Endodermal cell (in vitro differentiated cells): ENCODE measurements at places on chromosomes 3 and 15.

DNA sequence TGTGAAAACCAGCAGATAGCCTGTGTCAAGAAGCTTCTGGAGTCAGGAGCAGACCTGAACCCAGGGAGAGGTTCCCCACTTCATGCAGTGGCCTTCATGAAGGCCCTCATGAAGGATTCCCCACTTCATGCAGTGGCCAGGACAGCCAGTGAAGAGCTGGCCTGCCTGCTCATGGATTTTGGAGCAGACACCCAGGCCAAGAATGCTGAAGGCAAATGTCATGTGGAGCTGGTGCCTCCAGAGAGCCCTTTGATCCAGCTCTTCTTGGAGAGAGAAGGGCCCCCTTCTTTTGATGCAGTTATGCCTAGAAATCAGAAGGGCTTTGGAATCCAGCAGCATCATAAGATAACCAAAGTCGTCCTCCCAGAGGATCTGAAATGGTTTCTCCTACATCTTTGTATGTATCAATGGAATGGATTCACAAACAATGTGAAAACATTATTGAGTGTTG, 103.9 kb upstream of the CHD2 start:
- no peak for DNase-seq

DNA sequence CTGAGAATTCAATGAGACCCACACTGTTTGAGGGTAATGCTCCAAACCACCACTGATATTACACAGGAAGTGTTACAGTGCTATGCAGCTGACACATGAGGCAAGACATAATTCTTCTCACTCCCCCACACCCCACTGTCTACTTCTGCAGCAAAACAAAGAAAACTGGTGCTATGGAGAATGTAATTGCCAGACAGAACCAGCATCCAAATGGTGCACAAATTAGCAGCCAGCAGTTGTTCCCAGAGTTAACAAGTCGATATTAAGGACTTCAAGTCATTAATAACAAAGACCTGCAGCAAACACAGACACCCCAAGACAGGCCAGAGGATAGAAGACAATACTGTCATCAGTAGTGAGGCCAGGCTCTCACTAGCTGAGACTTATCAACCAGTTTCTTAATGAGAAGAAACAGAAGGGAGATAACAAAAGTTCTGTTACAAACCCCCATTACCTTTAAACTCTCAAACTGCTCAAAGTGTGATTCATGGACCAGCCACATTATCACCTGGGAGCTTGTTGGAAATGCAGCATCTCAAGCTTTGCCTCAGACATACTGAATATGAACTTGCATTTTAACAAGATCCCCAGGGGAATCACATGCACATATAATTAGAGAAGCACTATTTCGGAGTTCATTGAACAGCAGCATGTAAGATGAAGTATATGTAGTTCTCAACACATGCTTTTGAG, 58.7 kb upstream of the FNDC3B start:
- DNase-seq: no peak

DNA sequence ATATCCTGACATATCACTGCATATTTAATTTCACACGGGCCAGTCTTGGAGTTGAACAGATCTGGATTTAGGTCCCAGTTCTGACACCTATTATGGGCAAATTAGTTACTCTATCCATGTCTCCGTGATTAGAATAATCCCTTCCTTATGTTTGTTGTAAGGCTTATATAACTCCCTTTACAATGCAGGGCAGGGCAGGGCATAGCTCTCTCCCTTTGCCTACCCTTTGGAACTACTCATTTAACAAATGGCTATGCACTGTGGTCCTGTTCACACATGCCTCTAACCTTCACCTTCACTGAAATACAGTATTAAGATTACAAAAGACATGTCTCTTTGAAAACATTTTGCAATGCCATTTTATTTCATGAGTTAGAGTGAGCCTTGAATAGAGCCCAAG, 24.8 kb upstream of the ATP13A5 start:
- DNase-seq: no peak

DNA sequence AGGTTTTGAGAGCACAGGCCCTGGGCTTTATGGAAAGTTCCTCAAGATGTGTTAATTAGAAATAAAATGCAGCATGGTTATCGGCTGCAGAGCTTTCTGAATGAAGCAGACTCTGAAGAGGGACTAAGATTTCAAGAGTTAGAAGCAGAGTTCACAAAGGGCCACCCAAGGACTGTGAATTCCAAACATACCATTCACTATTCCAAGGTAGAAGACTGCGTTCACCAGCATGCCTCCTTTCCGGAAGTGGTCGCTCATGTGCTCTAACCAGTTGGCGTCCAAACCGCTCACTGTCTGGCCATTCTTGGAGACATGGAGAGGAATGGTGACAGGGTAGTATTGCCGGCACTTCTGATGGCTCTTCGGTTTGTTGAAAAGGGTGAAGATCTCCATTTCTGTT, 104.9 kb downstream of the OXNAD1 start:
- DNase-seq: peak; percentile 80

GRCh38 chr3:42752441-42752840, 20.6 kb downstream of the CCDC13 start:
- peak; percentile 31 for DNase-seq
